ENCODE measurements at places on chromosomes 1 and 21. TPM values are rescaled to one million over a fixed set of nuclear protein-coding genes. Genes with fewer than 3 reads are reported as not detected.
A peak's percentile ranks its signal among the peaks of the same experiment; 100 is the strongest.

SPATA46 gene
- not detected for total RNA-seq

TRIM58 gene
- total RNA-seq, result 2.5 TPM

WNT2B gene
- 6.1 TPM for total RNA-seq

ZNF695 gene
- total RNA-seq, result 3.5 TPM

- peak; percentile 16 for DNase-seq
Observed at GRCh38 chr1:36446271-36446670, 4.0 kb downstream of the OSCP1 start.

GRCh38 chr1:50318428-50318827 lies 104.8 kb downstream of the DMRTA2 start:
- DNase-seq, result no peak

GRCh38 chr1:235791532-235792060 lies 75.1 kb downstream of the LYST start:
- DNase-seq, result no peak

DNA sequence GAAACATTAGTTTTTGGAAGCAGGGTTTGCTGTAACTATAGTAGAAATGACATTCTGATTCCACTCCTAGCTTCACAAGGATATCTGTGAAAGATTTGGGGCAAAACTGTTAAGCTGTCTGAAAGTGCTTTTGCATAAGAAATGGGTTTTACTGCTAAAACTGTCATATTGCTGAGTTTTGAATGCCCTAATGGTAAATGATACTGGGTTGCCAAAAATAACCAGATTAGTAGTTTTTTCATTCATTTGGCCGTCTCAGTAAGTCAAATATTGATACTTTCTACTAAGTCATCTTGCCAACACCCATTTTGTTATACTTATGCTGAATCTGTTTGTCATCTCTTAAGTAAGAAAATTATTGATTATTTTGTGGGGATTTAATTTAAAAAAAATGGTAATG lies 399 bp upstream of the PTPRC start:
- DNase-seq, result no peak

DNA sequence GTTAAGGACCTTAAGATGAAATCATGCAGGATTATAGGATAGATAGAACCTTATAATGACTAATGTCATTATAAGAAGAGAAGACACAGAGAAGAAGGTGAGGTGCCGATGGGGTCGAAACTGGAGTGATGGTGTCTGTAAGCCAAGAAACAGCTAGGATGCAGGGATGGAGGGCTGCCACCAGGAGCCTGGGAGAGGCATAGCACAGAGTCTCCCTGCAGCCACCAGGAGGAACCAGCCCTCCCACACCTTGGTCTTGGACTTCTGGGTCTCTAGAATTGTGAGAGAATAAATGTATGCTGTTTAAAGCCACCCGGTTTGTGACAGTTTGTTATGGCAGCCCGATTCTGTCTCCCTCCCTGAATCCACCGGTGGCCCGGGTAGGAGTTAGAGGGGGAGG lies 337.2 kb upstream of the AJAP1 start:
- no peak for DNase-seq

DNA sequence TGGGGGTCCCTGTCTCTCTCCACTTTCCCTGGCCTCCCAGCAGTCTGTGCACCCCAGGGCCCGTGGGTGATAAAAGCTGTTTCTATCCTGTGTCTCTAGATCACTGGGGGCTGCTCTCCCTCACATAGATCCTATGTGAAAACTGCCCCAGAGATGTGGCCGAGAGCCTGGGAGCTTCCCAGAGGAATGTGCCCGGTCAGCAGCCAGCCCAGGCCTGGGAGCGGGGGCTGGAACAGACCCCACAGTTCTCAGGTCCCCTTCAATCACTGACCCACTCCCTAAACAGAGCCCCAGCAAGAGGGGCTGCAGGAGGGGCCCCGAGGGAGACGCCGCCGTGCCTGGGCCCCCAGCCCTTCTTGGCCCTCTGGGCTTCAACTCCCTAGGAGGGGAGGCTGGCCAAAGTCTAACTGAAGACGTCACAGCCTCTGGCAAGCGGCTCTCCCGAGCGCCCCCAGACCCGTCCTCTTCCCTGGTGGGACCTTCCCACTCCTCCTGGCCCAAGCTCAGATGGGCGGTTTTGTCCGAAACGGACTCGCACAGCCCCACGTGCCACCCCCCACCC lies 403 bp downstream of the MXRA8 start:
- no peak for DNase-seq

DNA sequence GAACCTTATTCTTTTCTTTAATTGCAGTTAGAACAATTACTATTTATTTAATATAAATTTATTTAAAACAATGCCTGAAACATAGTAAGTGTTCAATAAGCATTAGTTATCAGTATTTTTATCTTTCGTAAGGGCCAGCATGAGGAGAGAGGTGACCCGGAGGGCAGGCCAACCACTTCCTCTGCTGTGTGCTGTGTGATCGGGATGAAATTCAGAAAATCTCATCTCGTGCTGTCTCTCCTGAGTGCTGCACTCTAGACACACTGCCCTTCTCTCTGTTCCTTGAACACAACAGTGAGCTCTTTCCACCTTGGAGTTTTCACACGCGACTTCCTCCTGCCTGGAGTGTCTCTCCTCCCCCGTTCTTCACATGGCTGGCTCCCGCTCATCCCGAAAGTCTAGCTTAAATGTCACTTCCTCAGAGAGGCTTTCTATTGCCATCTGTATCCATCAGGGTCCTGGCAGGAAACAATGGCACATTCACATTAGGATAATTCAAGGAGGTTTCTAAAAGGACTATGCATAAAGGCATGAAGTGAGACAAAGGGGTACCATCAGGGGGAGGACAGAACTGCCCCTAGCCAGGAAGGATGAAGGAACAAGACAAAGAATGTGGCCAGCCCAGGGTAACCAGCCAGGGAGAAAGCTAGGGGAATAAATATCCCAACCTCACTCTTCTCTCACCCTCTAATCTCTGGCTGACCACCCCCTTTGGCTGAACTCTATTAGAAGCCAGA lies 142.6 kb upstream of the GJB5 start:
- no peak for DNase-seq

GRCh38 chr1:37822906-37823815 lies 15.2 kb upstream of the YRDC start:
- no peak for DNase-seq

- no peak for DNase-seq
Observed at GRCh38 chr1:212819726-212820125, 27.7 kb downstream of the SPATA45 start.

DNA sequence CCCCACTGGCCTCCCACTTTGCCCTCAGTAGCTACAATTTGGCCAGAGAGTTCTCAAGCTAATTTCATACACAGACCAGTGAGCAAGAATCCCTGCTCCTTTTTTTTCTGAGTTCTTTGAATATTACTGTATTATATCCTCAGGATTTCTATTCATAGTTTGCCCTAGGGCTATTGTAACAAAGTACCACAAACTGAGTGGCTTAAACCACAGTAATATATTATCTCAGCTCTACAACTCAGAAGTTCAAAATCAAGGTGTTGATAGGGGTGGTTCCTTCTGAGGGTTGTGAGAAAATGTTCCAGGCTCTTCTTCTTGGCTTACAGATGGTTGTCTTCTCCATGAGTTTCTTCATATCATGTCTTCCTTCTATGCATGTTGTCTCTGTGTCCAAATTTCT lies 289.4 kb upstream of the ESRRG start:
- no peak for DNase-seq

- DNase-seq, result no peak
Observed at GRCh38 chr1:44643721-44644334, 30.5 kb downstream of the TMEM53 start.

GRCh38 chr1:109059026-109059425 lies 16.8 kb downstream of the TAF13 start:
- DNase-seq, result no peak

DNA sequence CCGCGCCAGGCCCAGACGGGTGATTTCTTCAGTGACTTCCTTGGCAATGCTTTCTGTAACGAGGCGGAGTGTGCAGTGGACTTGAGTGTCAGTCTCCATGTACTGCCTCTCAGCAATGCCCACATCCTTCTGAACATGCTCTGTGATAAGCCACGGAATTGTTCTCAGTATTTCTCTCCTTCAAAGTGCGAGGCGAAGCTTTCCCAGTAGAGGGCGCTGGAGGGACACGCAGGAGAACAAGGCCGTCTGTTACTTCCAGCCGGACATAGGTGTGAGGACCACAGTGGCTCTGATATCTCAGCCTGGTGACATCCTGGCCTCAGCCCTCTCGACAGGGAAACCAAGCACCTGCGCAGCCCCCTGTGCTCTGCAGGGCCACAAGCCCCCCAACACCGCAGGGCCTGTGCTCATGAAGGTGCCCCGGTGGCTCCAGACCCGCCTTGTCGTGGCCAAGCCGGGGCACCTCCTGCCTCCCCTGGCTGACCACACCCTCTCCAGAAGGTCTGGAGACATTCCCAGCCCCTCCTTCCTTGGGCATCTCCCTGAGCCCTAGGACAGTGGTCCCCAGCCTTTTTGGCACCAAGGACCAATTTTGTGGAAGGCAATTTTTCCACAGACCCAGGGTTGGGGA lies 46.1 kb upstream of the BACE2 start:
- DNase-seq, result peak; percentile 93
